Memory B cell (primary cell): ENCODE measurements at places on chromosomes 4 and X.

- DNase-seq: no peak
These were observed 168.0 kb downstream of the BANK1 start for GRCh38 chr4:101958547-101958946.

DNA sequence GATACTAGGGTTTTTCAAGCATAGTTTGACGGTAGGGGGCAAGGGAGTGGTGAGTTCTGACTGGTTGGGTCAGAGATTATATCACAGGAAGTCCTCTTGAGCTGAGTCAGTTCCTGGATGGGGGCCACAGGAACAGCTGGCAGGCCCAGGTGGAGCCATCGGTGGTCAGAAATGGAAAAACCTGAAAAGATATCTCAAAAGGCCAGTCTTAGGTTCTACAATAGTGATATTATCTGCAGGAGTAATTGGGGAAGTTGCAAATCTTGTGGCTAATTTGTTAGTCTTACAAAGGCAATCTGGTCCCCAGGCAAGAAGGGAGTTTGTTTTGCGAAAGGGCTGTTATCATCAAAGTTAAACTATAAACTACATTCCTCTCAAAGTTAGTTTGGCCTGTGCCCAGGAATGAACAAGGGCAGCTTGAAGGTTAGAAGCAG lies 159.3 kb downstream of the PTCHD1 start:
- DNase-seq: no peak

DNA sequence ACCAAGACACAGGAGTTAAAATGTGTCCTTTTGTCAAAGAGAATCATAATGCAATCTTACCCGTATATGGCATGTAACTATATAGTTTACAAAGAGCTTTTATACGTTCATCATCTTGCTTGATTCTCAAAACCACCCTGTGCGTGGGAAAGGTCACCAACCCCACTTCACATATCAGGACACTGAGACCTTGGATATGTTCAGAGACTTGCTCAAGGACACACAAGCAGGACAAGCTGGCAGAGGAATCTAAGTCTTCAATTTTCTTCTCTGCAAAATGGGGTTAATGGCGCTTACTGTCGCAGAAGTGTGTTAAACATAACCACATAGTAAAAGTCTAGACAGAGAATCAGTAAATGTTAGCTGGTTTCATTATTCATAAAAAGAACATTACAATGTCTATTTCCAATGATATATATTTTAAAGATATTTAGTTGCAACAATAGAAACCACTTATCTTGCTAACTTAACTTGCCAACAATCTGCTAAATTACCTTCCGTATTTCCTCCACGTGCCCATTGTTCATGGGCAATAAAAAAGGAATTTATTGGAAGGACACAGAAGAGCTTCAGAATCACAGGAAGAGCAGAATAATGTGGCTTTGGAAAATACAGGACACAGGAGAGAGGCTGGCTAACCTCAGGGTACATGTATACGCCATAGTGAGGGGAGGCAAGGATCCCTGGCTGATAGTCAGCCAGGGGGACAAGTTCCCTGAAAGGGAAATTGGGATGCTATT lies 64.6 kb upstream of the TAPT1 start:
- no peak for DNase-seq

- no peak for DNase-seq
These were observed 43.6 kb downstream of the ZNF827 start for GRCh38 chr4:145895056-145895455.

DNA sequence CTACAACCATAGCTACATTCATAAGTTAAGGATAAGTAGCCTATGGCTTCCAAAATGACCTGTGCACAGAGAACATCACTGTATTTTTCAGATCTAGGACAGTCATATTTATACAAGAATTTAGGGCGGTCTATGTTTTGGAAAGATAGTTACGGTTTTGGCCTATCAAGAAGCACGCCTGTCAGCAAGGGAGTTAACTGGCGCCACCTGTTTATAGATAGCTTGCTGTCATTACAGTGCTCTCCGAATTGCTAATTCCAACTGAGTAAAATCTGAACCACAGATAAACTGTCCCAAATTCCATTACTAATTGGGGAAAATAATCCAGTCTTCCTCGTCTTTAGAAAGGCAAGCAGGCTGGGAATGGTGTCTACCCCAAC lies 646 bp downstream of the ABCB7 start:
- no peak for DNase-seq

- DNase-seq: no peak
These were observed 112.6 kb downstream of the GLRA2 start for GRCh38 chrX:14641681-14642655.

DNA sequence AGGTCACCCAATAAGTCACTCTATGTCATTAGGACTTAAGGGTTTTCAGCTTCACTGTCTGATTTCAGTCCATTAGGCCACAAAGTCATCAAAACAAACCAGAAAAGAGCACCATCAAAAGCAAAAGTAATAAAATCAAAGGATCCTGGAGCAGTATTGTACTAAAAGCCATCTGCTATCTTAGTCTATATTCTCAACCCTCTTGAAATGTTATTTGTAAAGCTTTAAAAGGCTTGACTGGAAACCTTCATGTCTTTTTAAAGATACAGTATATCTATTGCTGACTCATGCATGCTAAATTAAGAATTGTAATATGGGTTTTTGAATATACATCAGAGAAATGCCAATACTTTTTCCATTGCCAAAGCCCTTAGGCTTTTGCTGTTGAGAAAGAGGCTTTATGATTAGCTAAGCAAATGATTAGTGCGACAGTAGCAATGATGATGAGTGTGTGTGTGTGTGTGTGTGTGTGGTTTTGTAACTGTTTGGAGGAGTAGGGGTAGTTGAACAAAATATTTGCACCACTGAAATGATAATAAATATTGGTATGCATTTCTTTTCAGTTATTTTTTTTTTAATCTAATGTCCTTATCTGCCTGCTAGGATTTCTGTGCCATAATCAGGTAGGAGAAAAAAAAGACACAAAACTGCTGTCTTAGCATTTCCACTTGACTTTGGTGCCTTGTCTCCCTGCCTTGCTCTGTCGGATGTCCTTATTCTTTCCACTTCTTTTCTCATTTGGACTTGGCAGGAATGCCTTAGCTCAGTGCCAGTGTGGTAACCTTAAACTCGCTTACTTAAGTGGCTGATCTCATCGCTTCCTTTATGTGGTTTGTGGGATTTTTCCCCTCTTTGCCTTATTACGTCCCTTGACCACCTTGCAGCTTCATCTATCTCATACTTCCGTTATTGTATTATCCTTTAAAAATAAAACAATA lies 119.7 kb downstream of the PCDH7 start:
- no peak for DNase-seq

GRCh38 chrX:67780694-67781109 lies 236.9 kb downstream of the AR start:
- DNase-seq: no peak

DNA sequence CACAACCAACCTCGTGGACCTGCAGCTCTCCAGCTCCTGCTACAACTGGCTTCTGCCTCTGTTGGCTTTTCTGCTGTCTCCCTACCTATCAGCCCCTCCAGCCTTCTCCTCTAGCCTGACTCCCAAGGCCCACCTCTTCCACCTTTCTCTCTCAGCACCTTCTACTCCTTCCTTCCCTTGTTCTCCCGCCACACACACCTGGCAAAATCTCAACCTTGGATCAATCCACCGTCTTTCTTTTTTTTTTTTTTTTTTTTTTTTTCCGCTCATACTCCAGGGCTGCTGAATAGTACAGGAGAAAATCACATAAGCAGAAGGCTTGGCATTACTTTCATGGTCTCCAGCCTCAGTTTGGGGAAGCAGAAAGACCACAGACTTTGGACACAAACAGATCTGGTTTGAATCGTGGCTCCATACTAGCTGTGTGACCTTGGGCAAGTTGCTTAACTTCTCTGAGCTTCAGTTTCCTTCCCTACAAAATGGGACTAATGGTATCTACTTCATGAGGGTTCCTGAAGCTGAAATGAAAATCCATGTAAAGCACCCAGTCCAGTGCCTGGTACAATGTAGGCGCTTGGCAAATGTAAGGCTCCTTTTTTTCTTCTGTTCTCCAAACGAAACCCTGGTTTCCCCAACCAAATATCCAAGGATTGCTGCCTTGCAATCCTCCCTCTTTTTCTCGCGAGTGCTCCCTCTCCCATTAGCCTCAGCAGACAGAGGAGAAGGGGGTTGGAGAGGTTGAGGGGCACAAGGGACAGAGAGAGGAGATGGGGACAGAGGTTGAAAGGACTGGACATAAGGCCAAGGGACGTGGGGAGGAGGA lies 1.7 kb downstream of the FGD1 start:
- no peak for DNase-seq

DNA sequence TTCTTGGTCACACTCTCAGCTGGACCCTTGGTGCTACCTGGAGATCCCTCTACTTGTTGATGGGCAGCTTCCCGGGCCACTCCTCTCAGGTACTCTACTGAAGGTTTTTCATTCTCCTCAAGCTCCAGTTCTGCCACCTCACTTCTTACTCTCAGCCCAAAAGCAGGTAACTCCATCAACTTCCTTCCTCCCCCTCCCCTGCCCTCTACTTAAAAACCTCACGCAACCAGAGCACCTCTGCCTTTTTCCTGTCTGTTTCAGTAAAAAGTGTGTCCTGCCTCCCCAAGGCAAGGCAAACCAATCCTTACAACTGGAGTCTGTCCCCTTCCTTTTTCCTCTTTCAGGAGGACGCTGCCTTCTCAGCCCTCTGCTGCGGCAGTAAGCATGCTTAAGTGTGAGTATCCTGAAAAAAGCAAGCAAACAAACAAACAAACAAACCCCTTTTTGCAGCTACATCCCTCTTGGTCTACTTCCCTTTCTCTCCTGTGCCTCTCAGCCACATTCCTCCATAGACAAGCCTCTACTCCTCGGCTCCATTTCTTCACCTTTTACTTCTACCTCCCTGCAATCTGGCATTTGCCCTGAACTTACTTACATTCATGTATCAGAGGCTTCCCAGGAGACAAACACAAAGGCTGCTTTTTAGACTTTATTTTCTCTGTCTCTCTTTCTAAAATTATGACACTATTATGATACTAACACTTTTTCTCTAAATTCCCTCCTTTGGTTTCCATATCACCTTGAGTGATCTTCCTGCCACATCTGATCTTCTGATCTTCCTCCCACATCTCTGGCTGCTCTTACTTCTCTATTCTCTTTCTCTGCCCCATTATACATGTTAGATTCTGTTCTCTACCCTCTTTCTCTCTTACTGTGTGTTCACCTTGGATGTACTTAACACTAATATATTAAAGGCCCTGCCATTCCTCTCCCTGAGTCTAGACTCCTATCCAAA lies 5.4 kb downstream of the ALPK1 start:
- DNase-seq: no peak

GRCh38 chr4:185395238-185395955 lies at the start of gene LRP2BP:
Gene LRP2BP, minus strand, starts transcription at chr4:185395924. Its CDS starts 17,738 bp downstream, at chr4:185378186.
- DNase-seq: no peak

GRCh38 chrX:44317181-44317580 lies 26.3 kb downstream of the EFHC2 start:
- DNase-seq: no peak

DNA sequence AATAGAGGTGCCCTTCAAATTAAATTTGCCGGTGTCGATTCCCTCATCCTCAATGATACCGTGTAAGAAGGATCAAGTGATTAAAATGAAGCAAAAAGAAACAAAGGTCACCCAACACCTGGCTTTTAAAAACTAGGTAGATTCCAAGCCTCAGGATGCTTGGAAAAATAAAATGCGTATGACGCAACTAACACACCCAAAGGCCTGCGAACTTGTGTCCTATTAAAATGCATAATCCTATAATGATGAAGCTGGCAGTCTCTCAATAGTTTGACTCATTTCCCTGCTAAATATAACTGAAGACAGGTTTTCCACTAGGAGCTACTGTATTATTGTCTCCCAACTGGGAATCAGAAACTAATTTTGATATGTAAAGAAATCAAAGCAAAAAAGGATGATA lies 263.2 kb downstream of the DHX15 start:
- DNase-seq: no peak

DNA sequence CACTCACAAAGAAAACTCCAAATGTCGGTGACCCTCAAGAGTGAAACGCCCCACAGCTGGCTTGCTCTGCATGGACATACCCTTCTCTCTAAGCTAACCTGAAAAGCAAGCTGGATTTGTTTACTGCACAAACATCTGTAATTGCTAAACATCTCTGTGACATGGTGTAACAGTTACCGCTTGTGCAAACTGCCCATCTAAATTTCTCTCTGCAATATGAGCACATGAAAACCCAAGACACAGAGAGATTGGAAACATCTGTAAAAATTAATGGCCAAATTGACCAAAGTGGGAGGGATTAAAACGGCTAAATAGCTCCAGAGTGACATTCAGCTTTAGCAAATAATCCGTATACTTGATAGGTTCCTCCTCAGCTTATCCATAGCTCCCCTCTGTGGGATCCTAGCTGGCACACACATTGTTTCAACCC lies 155.0 kb upstream of the MAP3K15 start:
- no peak for DNase-seq

- DNase-seq: no peak
These were observed 2.2 kb upstream of the NKX1-1 start for GRCh38 chr4:1408418-1408817.

GRCh38 chr4:25861951-25862410 lies 807 bp downstream of the SEL1L3 start:
- DNase-seq: no peak

- no peak for DNase-seq
These were observed 136.5 kb downstream of the RNF150 start for GRCh38 chr4:140996766-140997165.

GRCh38 chrX:29315931-29316330 lies 728.7 kb downstream of the IL1RAPL1 start:
- no peak for DNase-seq

DNA sequence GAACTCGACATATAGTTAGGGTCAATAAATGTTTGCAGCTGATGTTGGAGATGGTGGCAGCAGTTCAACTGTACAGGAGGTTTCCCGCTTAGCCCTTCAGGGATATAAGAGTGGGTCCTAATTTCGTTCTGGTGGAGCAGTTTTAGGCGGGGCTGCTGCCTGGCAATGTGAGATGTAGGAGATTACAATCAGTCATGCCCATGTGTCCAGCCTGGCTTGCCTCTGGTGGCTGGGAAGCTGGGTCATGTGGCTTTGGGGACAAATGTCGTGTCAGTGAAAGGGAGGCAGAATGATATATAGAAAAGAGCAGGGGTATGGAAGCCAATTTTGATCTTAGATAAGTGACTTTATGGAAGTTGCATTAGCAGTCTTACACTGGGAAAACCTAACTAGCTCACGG lies 129.4 kb downstream of the CLCN4 start:
- DNase-seq: no peak

DNA sequence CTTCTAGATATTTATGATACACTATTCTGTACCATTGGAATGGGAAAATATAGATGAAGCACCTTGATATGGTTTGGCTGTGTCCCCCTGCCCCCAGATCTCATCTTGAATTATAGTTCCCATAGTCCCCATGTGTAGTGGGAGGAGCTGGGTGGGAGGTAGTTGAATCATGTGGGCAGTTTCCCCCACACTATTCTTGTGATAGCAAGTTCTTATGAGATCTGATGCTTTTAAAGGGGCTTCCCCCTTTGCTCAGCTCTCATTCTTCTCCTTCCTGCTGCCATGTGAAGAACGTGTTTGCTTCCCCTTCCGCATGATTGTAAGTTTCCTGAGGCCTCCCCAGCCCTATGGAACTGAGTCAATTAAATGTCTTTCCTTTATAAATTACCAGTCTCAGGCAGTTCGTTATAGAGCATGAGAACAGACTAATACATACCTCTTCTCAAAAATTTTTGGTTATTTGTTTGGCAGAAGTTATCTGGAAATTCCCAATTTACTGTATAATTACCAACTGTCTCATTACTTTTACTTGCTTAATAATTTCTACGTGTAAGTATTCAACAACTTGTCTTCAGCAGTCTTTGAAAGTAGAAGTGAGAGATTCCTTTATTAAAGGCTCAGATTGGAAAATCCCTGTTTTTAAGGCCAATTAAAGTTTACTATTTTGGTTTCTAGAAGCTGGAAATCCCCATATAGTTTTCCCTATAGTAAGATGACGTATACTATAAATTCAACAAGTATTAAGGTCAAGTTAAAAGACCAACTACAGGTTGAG lies 152.7 kb downstream of the RNF150 start:
- no peak for DNase-seq

GRCh38 chrX:123263747-123264146 lies 79.7 kb downstream of the GRIA3 start:
- no peak for DNase-seq
